ENCODE measurements at places on chromosomes 1 and 21.

- ATAC-seq: peak; percentile 14
Observed at GRCh38 chr1:25906644-25907300, 553 bp upstream of the STMN1 start.

DNA sequence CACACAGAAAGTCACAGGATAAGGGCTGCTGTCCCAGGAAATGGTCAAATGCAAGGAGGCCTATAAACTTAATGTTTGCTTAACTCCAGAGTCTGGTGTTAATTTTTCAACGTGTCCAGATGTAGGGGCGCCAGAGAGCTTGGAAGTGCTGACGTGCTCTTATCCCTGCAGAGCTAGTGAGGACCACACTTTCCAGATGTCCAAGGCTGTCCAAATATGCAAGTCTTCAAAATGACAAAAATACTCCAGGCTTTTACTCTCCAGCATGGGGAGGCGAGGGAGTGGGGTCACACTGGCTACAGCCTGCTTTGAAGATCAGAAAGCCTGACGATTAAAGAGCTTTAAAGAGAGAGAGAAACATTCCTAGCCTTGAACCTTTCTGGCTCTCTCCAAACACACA, 57.6 kb downstream of the ABCA4 start:
- ATAC-seq: no peak

GRCh38 chr21:45162809-45163208, 88.4 kb downstream of the ADARB1 start:
- no peak for ATAC-seq

DNA sequence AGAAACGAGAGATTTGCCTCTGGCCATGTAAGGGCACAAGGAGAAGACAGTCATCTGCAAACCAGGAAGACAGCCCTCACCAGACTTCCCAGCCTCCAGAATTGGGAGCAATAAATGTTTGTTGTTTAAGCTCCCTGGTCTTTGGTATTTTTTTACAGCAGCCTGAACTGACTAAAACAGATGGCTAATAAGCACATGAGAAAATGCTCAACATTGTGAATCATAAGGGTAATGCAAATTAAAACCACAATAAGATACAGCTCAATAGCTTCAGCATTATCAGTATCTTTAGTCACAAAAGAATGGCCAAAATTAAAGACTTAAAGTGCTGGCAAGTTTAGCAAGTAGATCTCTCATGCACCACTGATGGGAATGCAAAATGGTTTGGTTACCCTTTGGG, 11.7 kb downstream of the UBE2G2 start:
- ATAC-seq: peak; percentile 42

DNA sequence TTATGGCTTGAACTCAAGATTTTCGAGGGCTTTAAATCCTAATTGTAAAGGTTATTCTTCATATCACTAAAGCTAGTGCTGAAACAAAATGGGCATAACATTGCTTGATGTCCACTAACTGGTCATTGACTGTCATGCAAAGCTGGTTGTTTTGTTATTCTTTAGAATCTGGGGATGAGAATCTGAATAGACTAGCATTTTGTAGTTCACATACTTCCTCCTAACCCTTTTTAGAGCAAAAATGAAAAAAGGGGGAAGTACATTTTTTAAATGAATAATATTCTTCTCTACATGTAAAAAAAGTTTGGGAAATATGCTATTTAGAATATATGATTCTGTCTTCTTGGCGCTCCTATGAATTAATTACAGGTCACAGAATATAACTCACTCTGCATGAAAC, 72.2 kb upstream of the HMCN1 start:
- no peak for ATAC-seq

DNA sequence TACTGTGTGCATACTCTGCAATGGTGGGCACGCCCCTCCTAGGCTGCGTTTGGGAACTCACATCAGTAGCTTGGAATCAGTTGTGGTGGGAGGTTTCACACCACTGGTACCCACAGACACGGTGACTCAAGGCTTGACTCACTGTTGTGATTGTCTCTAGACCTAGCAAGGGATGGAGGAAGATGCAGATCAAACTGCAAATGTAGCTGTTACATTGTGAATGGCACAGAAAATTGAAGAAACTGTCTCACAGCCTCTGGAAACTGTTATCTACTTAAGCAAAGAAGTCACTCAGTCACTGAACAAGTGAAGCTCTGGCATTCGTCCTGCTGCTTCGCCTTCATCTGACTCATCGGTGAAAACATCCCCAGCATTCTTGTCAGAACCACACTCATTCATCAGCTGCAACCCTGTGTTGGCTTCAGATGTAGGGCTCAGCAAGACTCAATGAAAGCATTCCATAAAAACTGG, 59.5 kb downstream of the POFUT2 start:
- ATAC-seq: peak; percentile 93

DNA sequence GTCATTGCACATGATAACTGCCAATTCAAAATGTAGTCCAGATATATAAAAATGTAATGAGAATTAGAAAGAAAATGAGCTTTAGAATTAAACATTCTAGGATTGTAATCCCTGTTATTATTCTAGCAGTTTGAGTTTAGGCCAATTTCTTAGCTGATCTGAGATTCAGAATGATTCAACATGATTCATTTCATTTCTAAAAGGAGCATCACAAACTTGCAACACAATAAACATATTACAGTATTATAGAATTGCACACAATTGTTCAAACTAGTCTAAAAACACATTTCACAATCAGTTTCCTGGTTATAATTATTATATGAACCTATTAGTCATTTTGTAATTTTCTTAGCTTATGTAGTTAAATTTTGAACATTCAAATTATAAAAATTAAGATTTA, 43.3 kb upstream of the TSHB start:
- ATAC-seq: no peak

DNA sequence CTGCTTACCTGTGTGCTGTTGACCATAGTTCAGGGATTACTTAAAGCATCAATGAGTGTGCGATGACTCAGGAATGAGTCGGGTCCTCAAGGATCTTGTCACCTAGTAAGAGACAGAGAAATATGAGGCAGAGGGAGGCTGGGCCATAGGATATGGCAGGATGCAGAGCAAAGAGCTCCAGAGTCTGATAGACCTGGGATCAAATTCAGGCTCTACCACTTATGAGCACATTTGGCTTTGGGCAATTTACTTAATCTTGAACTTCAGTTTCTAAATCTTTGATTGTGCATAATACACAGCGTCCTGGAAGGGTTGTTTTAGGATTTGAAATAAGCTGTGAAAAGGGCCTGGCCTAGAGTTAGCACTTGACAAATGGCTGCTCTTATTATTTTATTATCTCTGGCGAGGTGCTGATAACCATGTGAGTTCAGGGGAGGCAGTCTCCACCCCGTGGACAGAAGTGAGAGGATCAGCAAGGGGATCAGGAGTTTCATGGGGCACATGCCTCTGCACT, 94.5 kb downstream of the ROR1 start:
- ATAC-seq: peak; percentile 60

DNA sequence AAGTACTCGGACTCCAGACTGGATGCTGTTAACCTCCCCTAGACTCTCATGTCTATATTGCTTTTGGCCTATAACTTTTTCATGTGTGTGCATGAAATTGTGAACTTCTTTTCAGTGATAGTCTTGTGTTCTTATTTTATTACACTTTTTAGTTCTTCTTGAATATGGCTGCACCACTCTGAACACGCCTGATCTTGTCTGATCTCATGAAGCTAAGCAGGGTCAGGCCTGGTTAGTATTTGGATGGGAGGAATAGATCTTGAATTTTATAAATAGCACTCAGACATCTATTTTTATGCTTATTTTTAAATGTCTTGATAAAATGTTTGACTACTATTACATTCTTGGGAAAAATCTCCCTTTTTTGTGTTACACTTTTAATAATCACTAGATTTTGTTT, 22.4 kb downstream of the TCP10L start:
- no peak for ATAC-seq

- ATAC-seq: no peak
Observed at GRCh38 chr1:107328087-107328486, 187.2 kb downstream of the NTNG1 start.

GRCh38 chr1:89598450-89599331, 34.2 kb upstream of the LRRC8C start:
- no peak for ATAC-seq

GRCh38 chr21:27725916-27726315, 759.0 kb upstream of the ADAMTS5 start:
- ATAC-seq: no peak

GRCh38 chr1:2115702-2116341, 65.6 kb downstream of the PRKCZ start:
- ATAC-seq: no peak

GRCh38 chr1:234533034-234533891, 54.3 kb upstream of the TARBP1 start:
- ATAC-seq: peak; percentile 55

DNA sequence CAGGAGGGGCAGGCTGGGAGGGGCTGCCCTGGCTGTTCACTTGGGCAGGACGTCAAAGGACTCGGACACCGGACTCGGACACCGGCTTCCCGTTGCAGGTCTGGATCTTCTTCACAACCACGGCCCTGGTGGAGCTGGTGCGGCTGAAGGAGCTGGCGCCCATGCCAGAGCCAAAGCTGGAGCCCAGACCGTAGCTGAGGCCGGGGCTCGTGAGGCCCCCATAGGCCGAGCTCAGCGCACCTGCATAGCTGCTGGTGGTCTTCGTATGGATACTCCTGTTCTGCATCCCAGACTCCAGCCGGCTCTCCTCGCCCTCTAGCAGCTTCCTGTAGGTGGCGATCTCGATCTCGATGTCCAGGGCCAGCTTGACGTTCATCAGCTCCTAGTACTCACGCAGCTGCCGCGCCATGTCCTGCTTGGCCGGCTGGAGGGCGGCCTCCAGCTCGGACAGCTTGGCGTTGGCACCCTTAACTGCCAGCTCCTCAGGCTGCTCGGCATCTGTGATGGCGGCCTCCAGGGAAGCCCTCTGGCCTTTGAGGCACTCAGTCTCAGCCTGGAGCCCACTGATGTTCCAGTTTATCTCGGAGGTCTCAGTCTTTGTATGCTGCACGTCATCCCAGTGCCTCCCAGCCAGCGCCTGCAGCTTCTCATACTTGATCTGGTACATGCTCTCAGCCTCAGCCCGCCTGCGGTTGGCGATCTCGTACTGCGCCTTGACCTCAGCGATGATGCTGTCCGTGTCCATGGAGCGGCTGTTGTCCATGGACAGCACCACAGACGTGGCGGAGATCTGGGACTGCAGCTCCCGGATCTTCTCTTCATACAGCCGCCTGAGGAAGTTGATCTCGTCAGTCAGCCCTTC, 15.1 kb upstream of the KLF17 start:
- ATAC-seq: no peak

DNA sequence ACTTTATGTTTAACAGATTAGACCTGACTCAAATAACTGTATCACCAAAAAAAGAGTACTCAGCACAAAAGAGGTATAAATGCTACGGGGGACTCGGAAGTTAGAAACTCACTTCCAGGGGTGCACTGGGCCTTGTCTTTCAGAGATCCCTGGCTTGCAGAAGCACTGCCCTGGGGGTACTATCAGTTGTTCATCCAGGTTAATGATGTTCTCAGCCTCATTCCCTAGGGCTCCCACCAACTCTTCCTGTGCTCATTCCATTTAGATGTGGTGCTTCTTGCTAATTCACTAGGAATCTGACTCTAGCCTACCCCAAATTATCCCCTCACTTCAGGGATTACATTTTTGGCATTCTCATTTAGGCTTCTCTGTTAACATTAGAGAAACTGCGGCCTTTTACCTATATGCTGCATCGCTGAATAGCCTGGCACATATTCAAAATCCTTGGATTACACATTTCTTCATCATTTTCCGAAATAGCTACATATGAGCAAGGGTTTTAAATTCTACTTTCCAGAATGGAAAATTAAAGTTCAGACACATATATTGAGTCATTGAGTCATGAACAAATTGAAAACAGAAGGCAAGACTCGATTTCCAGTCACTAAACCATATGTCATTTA, 338.5 kb downstream of the KCTD3 start:
- ATAC-seq: no peak

GRCh38 chr1:24875991-24876506, 54.0 kb downstream of the RUNX3 start:
- ATAC-seq: no peak

- ATAC-seq: peak; percentile 93
Observed at GRCh38 chr1:27643600-27644368, 8.8 kb upstream of the FGR start.

DNA sequence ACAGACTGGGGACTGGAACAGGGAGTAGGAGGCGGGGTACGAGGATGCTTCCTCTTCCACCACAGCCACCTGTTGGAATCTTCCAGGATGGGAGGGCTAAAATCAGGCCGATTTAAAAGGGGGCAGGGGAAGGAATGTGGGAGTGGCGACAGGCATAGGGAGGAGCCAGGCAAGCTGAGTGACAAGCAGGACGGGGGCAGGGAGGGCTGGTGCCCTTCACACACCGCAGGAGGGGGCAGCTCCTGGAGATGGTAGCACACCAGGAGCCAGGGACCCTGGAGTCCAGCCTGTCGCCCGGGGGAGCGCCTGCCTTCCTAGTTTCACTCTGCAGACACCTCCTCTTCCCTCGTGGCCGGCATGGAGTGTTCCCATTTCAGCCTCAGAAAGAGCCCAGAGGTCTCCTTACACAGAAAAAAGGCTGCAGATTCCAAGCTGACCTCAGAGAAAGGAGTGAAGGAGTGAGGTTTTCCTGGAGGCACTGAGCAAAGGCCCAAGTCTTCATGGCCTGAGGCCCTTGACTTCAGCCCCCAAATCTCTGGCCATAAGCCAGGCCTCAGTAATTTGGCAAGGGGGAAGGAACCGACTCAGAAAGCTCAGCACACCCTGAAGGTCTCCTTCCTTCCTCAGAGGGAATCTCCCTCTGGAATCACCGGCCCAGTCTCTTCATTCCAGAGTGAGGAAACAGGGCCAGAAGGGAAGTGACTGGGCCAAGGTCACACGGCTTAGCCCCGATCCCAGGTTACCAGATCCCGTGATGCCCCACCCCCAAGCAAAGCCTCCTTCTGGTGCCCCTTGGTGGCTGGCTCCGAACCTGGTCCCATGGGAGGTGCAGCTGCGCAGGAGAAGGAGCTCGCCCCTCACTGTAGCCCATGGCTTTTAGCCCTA, 8.1 kb downstream of the BLACAT1 start:
- no peak for ATAC-seq
